Activated CD4-positive, alpha-beta T cell treated with anti-CD3 and anti-CD28 coated beads for 1 hour (primary cell): ENCODE measurements at places on chromosomes 1 and 21.

DNA sequence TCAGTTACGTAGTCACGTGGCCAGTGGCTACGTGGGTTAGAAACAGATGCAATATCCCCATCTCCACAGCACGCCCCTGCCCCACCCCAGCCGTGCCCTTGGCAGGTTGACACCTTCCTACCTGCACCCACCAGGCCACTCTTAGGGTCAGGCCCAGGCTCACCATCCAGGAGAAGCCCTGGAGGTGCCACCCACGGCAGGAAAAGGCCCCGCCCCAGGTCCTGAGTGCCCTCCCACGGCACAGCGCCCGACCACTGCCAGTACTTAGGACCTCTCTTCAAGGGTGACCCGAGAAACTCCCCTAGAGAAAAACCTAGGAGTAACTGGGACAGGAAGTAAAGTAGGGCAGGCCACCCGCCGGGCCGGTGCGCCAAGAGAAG is 1.5 kb downstream of the C1orf35 start:
- DNase-seq: no peak

GRCh38 chr1:245749053-245749452 is 594.3 kb downstream of the KIF26B start:
- DNase-seq: no peak

DNA sequence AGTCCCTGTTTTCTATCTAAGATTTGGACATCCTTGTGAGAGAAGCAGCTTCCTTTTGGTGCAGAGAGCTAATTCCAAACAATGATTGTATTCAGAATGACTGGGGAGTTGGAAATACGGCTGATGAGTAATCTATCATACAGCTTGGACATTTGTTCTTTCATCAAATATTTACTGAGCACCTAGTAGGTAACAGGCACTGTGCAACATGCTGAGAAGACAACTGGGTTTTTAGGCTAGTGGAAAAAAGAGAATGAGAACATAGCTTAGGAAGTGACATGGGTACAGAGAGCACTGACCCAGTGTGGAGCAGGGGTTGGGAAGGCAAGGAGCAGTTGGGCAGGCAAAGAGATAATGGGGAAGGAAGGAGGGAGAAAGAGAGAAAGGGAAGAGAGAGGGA is 87.5 kb downstream of the TBX19 start:
- no peak for DNase-seq

DNA sequence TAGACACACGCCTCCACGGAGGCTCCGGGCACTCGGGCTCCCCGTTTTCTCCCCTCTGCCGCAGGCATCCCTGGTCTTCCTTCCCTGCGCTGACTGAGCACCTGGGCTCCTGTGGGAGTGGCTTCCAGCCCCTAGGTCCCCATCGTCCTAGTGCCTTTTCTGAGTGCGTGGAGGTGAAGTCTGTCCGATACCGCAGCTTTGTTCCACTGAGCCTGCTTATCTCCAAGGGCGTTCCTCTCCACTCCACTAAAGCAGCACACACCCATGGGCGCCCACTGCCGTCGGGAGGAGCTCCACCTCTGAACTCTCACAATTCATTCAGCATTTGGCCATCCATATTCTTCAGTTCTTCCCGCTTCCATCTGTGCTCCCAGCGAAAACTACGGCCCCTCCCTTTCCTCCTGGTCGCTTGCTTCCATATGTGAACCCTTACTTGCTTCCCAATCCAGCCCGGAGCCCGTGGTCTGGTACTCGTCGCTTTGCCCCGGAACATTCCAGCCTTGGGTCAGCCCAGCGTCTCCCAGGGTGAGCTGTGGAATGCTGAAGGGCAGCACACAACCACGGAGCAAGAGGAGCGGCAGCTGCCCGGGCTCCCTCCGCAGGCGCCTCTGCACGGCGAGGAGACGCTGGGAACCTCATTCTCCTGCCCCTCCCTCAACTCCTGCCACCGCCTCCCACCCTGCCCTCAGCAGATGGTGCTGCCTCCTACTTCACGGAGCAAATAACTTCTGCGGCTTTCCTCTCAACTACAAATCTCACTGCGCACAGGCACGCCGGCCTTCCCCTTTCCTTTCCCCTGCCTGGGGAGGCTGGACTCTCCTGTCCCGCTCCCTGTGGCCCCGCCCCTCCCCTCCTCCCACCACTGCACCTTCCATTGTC is 27.5 kb downstream of the ATP8B2 start:
- peak; percentile 28 for DNase-seq

DNA sequence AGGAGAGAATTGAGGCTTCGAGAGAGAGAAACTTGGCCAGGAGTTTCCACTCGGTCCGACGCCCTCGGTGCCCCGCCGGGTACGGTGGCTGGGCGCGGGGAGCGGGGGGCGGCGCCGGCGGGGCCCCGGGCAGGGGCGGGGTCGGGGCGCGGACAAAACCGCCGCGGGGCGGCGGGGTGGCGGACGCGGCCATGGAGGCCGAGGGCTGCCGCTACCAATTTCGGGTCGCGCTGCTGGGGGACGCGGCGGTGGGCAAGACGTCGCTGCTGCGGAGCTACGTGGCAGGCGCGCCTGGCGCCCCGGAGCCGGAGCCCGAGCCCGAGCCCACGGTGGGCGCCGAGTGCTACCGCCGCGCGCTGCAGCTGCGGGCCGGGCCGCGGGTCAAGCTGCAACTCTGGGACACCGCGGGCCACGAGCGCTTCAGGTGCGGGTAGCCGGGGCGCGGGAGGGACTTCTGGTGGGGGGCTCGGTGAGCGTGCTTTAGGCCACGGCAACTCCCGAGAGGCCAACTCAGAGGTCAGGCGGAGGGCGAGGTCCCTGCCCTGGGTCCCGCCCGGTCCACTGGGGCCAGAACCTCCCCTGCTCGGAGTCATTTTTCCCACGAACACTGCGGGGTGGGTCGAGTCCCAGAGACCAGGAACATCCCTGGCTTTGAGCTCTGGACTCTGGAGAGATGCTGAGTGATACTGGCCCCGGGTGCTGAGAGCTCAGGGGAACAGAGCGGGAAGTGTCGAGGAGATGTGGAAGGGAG is 431 bp downstream of the RAB42 start:
- no peak for DNase-seq

GRCh38 chr1:160623862-160624261 is 23.0 kb downstream of the SLAMF1 start:
- DNase-seq: no peak

DNA sequence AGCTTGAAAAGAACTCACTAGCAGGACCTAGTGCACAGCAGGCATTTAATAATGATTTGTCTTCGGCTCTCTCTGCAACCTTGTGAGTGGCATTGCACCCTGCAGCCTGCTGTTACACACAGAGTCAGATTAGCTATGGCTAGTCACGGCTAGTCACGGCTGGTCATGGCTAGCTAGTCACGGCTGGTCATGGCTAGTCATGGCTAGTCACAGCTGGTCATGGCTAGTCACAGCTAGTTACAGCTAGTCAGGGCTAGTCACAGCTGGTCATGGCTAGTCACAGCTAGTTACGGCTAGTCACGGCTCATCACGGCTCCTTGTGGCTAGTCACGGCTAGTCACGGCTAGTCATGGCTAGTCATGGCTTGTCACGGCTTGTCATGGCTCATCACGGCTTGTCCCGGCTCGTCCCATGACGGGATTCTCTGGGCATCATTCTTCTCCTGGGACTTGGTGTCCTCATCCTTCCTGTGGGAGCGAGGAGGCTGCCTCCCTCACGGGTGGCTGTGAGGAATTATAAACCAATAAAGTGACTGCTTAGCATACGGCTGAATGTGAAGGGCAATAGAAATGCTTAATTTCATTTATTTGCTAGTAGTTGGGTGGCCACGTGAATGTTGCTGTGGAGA is 12.5 kb upstream of the KIF26B start:
- DNase-seq: no peak

DNA sequence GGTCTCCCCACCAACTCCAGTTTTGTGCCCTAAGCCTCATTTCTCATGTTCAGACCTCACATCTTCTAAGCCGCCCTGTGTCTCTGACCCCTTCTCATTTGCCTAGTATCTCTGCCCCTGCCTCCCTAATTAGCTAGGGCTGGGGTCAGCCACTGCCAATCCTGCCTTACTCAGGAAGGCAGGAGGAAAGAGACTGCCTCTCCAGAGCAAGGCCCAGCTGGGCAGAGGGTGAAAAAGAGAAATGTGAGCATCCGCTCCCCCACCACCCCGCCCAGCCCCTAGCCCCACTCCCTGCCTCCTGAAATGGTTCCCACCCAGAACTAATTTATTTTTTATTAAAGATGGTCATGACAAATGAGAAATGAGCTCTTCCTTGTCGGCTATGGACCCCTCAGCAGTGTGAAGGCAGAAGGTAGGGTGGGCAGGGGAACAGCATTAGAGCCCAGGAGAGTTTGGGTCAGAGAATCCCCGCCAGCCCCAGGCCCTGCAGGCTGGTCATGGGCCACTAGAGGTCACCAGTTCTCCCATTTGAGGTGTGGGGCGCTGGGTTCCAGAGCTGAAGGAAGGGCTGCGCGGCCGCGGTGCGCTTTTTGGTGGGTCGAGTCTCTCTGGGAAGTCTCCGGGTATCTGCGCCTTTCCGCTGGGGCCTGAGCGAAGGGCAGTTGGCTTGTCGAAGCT is 11.5 kb downstream of the ADAMTSL4 start:
- peak; percentile 71 for DNase-seq

- no peak for DNase-seq
Measured at GRCh38 chr1:87451229-87451920, 122.7 kb downstream of the LMO4 start.

DNA sequence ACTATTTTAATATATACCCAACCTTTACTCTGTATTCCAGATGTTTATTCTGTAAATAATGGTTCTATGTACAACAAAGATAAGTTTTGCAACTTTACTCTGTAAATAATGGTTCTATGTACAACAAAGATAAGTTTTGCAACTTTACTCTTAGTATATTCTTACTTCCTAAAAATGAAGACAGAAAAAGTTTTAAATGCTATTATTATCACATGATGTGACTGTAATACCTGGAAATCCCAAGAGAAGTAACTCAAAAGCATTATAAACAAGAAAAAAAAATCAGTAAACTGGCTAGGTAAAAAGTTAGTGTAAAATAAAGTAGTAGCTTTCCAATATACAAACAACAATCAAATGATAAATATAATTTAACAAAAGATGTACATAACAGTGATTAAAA is 18.5 kb upstream of the EXO1 start:
- DNase-seq: no peak

GRCh38 chr1:17441265-17441992 is 2.0 kb upstream of the RCC2 start:
- no peak for DNase-seq

DNA sequence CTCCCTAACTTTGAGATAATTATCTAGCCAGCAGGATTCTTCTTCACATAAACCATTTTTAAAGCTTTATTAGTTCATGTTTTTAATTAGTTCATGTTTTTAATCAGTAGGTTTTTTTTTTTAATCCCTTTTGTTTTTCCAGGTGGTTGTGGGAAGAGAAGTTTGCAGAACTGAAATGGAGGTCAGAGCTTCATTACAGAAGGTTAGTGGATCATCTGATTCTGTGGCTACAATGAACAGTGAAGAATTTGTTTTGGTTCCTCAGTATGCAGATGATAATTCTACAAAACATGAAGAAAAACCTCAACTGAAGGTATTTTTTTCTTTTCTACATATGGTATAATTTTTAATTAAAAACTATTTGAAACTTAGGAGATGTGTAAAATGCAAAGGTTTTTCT is 59.7 kb downstream of the RABGAP1L start:
- no peak for DNase-seq

DNA sequence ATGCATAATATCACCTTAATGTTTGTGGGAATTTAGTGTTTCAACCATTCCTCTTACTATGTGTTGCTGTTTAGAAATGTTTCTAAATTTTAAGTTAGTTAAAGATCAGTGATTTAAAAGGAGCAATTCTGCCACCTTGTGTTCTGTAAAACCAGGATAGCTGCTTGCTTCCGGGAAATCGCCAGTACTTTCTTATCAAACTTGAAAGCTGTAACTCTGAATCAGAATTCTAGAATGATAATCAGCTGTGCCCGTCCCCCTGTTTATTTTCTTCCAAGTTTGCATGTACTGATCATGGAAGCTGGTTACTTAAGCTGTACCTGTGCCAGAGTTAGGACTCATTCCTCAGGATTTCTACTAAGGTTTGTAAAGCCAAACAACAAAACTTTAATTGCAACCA is 656.4 kb downstream of the LTN1 start:
- no peak for DNase-seq

- no peak for DNase-seq
Measured at GRCh38 chr21:46428286-46428685, 30.4 kb upstream of the DIP2A start.

GRCh38 chr1:7345516-7345915 is 425.6 kb upstream of the VAMP3 start:
- DNase-seq: no peak

GRCh38 chr1:222769181-222769580 is 32.2 kb downstream of the FAM177B start:
- DNase-seq: no peak

DNA sequence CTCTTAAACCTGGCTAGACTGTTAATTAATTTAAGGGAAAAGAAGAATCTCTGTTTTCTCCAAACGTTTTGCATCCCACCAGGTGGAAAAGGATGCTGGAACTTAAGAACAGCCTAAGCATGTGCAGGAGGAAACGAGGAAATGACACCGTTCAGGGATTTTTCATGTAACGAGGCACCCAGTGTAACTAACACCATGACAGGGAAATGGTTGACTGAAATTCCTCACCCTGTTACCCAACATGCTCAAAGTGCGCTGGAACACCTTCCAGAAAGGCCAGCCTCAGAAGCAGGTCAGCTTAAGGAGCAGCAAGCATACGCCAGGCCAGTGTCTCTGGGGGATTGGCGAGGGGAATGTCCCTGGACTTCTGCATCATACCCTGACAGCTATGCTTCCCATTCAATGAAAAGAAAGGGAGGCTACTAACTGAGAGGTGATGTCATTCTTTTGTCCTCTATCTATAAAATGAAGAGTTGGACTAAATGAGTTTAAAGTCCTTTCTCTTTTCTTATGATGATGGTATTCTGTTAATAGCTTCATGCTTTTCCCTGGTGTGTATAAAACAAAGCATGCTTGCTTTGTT is 21.6 kb downstream of the TNN start:
- DNase-seq: no peak

GRCh38 chr1:212860713-212861581 is 2.9 kb downstream of the FLVCR1 start:
- DNase-seq: no peak

DNA sequence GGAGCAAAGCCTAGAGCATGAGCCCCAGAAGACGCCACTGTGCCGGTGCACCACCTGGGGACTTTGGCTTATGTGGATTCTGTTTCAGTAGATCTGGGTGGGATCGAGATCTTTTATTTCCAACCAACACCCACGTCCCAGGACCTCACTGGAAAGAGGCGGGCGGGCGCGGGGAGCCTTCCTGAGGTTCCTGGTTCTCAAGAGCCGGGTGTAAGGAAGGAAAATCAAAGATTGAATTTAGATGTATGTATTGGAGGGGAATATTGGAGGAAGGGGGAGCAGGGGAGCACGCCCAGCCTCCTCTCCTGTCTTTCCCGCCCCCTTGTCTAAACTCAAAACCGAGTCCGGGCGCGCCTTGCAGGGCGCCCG is 6.2 kb upstream of the OLIG2 start:
- DNase-seq: no peak

DNA sequence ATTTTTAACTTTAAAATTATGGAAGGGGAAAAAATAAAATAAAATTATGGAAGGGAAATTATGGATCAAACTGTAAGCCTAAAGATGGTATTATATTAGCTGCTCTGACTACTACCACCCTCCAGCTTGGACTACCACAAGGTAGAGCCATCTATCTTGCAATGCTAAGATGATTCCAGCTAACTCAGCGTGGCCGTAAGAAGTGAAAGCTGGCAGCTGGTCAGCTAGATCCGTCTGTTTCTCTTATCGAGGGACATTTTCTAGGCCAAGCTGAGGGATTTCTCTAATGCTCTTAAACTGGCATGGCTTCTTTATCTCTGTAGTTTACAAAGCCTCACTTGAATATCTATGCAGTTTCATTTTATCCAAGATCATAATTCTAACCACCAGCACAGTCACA is 31.5 kb downstream of the LYST start:
- no peak for DNase-seq

- no peak for DNase-seq
Measured at GRCh38 chr1:32954168-32954567, 10.4 kb downstream of the RNF19B start.
